ENCODE measurements at places on chromosomes 2 and 18.

- no peak for DNase-seq
Measured at GRCh38 chr2:168712053-168712452, 90.4 kb upstream of the NOSTRIN start.

- no peak for DNase-seq
Measured at GRCh38 chr2:233437439-233437955, 83.2 kb downstream of the DGKD start.

- DNase-seq, result no peak
Measured at GRCh38 chr2:200239216-200239615, 67.3 kb upstream of the SPATS2L start.

DNA sequence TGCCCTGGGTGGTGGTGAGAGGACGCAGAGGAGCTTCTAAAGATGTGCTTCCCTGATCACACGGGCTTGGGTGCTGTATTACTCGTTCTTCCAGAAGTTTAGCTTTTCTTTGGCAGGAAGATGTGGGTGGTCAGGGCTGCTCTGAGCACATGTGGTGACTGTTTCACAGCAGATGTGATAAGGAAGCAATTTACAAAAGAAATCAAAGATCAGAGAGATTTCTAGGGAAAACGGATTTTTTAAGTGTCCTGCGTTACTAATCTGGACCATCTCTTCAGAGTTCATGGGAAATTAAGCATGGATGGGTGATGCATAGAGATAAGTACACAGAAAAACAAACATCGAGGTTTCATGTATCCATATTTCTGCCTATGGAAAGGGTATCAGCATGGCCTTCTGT lies 99.4 kb downstream of the WDSUB1 start:
- no peak for DNase-seq

Data from skeletal muscle cell (primary cell).